ENCODE measurements at places on chromosomes 6 and 20. TPM values are rescaled to one million over a fixed set of nuclear protein-coding genes. Genes with fewer than 3 reads are reported as not detected.

- peaks cover 54% of the 10 kb centered on the region for H3K4me1 ChIP-seq
- no peaks in the 10 kb centered on the region for H3K27me3 ChIP-seq
- no peak overlapping the region for H3K4me3 ChIP-seq
- H3K36me3 ChIP-seq: peaks cover 29% of the 10 kb centered on the region
- H3K27ac ChIP-seq: no peak overlapping the region
- no peak for DNase-seq
These were observed 8.3 kb downstream of the B4GALT5 start for GRCh38 chr20:49705358-49705757.

DNA sequence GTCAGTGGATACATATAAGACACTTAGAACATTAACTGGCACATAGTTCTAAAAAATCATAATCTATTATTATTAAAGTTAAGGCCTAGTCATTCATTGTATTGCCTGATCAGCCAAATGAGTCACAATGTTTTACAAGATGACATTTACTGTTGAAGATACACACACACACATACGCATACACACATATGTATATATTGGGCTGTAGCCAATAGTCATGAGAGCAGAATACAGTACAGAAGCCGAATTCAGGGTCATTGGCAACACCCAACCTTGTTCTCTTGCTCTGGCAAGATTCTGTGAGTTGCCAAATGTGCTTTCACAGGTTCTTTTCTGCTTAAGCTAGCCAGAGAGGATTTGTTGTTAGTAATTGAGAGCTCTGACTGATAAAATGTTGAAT, 922.8 kb upstream of the MAP3K7 start:
- DNase-seq: no peak
- H3K4me1 ChIP-seq: no peaks in the 10 kb centered on the region
- no peak overlapping the region for H3K4me3 ChIP-seq
- H3K27me3 ChIP-seq: no peaks in the 10 kb centered on the region

DNA sequence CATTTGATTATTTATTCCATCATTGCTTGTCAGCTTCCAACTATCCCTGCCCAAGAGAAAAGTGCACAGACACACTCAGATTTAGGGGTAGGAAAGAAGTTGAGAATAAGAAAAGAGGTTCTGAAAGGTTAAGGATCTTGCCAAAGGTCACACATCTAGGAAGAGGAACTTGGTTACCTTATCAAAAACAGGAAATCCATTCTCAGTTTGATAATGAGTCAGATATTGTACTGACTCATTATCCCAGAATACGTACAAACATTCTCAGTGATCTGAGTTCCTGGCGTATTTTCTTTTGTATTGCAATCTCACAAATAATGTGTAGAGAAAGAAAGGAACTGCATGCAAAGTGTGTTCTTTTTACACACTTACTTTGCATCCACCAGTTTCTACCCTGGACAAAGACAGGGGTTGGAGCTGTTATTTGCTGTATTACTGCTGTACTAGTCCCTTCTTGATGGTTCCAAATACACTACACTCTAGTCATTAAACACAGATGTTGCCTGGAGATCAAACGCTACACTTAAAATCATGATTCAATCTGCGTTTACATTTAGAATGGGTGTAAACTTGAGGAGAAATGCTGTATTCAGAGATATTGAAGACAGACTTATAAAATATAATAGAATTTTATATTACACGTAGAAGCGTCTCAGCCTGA, 545.7 kb downstream of the PRKN start:
- H3K27me3 ChIP-seq: no peaks in the 10 kb centered on the region
- H3K36me3 ChIP-seq: no peaks in the 10 kb centered on the region
- DNase-seq: no peak
- H3K4me1 ChIP-seq: peaks cover 18% of the 10 kb centered on the region
- no peak overlapping the region for H3K4me3 ChIP-seq

- no peaks in the 10 kb centered on the region for H3K27me3 ChIP-seq
- no peaks in the 10 kb centered on the region for H3K36me3 ChIP-seq
- no peak overlapping the region for H3K4me3 ChIP-seq
- no peak for DNase-seq
- no peak overlapping the region for H3K27ac ChIP-seq
- no peaks in the 10 kb centered on the region for H3K4me1 ChIP-seq
These were observed 29.2 kb downstream of the FIG4 start for GRCh38 chr6:109720311-109720710.

DNA sequence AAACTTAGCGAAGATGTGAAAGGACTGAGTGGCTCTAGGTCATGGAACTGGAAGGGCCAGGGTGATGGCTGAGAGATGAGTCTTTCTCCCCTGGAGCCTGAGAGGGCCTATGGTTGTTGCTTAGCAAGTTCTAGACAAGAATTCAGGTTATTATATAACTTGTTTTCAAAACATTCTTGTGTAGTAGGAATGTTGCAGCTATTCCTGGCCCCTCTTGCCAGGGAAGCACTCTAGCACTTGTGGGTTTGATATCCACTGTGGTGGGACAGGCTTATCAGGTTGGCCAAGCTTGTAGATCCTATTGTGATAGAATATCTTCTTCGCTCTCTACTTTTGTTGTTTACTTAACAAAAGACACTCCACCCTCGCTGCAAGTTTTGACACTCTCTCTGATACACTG, 211.8 kb upstream of the CITED2 start:
- no peak overlapping the region for H3K27ac ChIP-seq
- DNase-seq: no peak
- no peak overlapping the region for H3K4me3 ChIP-seq
- H3K4me1 ChIP-seq: peaks cover 52% of the 10 kb centered on the region
- H3K27me3 ChIP-seq: no peaks in the 10 kb centered on the region
- H3K36me3 ChIP-seq: peaks cover 6% of the 10 kb centered on the region

DNA sequence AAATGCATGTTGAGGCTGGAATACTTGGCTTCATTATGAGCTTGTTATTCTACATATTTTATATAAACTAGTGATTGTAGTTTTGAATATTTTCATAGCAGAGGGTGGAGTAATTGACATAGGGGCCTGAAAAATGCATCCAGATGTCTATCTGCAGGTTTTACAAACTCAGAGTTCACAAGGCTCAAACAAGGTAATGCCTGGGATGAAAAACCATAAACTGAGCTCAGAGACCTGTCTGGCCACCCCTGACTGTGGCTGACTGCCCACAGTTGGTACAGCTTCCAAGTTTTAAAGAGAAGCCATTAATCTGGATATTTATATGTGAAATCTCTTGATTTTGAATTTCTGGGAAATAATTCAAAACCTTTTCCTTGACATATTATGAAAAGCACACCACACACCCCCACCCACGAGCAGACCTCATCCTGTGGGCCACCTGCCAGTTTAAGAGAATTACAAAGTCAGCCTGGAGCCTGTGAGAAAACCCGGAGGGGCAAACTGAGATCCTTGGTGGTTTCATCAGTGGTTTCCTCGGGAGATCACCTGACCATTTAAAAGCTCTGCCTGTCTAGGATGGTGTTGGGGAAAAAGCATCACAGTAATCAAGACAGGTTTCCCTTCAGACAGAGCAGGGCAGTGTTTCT, 230.1 kb downstream of the SAMD5 start:
- H3K36me3 ChIP-seq: no peaks in the 10 kb centered on the region
- H3K27ac ChIP-seq: no peak overlapping the region
- no peaks in the 10 kb centered on the region for H3K27me3 ChIP-seq

- H3K27me3 ChIP-seq: no peaks in the 10 kb centered on the region
- no peak for DNase-seq
- peaks cover 7% of the 10 kb centered on the region for H3K4me1 ChIP-seq
- H3K36me3 ChIP-seq: peaks cover 22% of the 10 kb centered on the region
- peak overlapping the region; percentile 77 for H3K4me3 ChIP-seq
These were observed 712 bp downstream of the ABHD16A start for GRCh38 chr6:31702405-31702818.

DNA sequence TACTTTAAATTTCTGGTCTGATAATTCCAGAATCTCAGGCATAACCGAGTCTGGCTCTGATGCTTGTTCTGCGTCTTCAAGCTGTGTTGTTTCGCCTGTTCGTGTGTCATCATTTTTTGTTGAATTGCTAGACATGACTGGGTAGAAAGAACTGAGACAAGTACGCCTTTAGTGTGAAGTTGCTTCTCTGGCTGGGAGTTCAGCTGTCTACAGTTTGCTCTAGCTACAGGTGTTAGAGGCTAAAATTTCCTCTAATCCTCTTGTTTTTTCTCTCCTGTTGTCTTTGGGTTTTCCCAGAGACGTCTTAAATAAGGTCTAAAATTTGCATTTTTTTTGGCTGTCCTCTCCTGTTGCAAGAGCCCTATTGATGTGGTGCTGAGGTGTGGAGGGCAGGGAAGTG, 100.3 kb downstream of the FAM50B start:
- no peaks in the 10 kb centered on the region for H3K4me1 ChIP-seq
- no peak overlapping the region for H3K27ac ChIP-seq
- DNase-seq: no peak
- no peak overlapping the region for H3K4me3 ChIP-seq

GRCh38 chr6:21103626-21104224, 489.8 kb upstream of the SOX4 start:
- no peaks in the 10 kb centered on the region for H3K36me3 ChIP-seq
- DNase-seq: no peak
- H3K27ac ChIP-seq: no peak overlapping the region
- H3K4me3 ChIP-seq: no peak overlapping the region
- no peaks in the 10 kb centered on the region for H3K27me3 ChIP-seq

- H3K4me1 ChIP-seq: no peaks in the 10 kb centered on the region
- no peak overlapping the region for H3K27ac ChIP-seq
- no peak overlapping the region for H3K4me3 ChIP-seq
- DNase-seq: no peak
- H3K36me3 ChIP-seq: no peaks in the 10 kb centered on the region
- no peaks in the 10 kb centered on the region for H3K27me3 ChIP-seq
These were observed 1198.4 kb upstream of the CITED2 start for GRCh38 chr6:140572867-140573266.

- peaks cover 5% of the 10 kb centered on the region for H3K36me3 ChIP-seq
- H3K4me3 ChIP-seq: peak overlapping the region; percentile 31
- H3K27me3 ChIP-seq: no peaks in the 10 kb centered on the region
- H3K4me1 ChIP-seq: peaks cover 49% of the 10 kb centered on the region
- peak overlapping the region; percentile 65 for H3K27ac ChIP-seq
- peak; percentile 35 for DNase-seq
These were observed 64.4 kb downstream of the TMEM170B start for GRCh38 chr6:11601776-11602605.

GRCh38 chr6:111920578-111920977, 47.3 kb upstream of the FYN start:
- DNase-seq: no peak
- H3K4me1 ChIP-seq: no peaks in the 10 kb centered on the region
- H3K4me3 ChIP-seq: no peak overlapping the region
- H3K27me3 ChIP-seq: no peaks in the 10 kb centered on the region

GRCh38 chr20:50276119-50277063, 85.8 kb downstream of the CEBPB start:
- H3K4me1 ChIP-seq: peaks cover 44% of the 10 kb centered on the region
- H3K27ac ChIP-seq: no peak overlapping the region
- peaks cover 5% of the 10 kb centered on the region for H3K36me3 ChIP-seq
- no peak for DNase-seq
- H3K4me3 ChIP-seq: no peak overlapping the region

DNA sequence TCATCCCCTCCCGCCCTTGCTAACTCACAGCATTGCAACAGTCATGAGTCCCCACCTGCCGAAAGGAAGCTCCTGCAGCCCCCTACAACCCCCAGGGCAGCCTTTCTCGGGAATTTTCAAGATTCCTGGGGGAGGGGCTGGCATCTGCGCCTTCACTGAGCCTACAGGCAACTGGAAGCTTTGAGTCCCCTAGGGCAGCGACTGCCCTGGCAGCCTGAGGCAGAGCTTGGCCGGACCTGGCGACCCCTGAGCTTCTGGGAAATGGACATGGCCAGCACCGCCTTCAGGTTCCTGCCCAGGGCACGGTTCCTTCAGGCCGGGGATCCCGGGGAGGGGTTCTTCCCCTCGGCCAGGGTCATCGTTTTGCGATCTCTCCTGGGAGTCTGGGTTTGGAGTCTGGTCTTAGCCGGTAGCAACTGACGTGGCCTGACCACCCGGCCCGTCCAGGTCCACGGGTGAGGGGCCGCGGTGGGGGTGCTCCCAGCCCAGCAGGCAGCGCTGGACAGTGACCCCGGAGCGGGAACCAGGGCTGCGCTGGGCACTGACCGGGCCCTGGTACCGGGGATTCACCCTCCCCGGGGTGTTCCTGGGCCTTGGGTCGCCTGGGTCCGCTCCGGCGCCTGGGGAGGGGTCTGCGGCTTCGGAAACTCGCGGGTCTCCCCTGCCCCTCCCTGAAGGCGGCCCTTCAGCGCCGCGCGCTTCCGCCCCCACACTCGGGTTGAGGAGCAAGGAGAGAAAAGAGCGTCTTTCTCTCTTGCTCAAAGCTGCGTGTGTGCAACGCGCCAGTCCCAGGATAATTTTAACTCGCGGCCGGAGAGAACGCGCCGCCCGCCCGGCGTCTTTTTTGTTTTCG, 593 bp upstream of the COL9A3 start:
- no peak overlapping the region for H3K27ac ChIP-seq
- peak overlapping the region; percentile 44 for H3K4me3 ChIP-seq
- peaks cover 23% of the 10 kb centered on the region for H3K27me3 ChIP-seq
- peaks cover 17% of the 10 kb centered on the region for H3K4me1 ChIP-seq
- DNase-seq: no peak

- peaks cover 7% of the 10 kb centered on the region for H3K27me3 ChIP-seq
- no peak for DNase-seq
- H3K27ac ChIP-seq: no peak overlapping the region
- H3K4me3 ChIP-seq: no peak overlapping the region
- H3K4me1 ChIP-seq: no peaks in the 10 kb centered on the region
- H3K36me3 ChIP-seq: peaks cover 4% of the 10 kb centered on the region
These were observed 203.0 kb upstream of the PCSK2 start for GRCh38 chr20:17023806-17024205.

GRCh38 chr6:112396221-112396620, 49.1 kb downstream of the RFPL4B start:
- peak overlapping the region; percentile 15 for H3K27ac ChIP-seq
- no peak overlapping the region for H3K4me3 ChIP-seq
- peaks cover 8% of the 10 kb centered on the region for H3K4me1 ChIP-seq
- no peaks in the 10 kb centered on the region for H3K36me3 ChIP-seq
- no peak for DNase-seq
- no peaks in the 10 kb centered on the region for H3K27me3 ChIP-seq

DNA sequence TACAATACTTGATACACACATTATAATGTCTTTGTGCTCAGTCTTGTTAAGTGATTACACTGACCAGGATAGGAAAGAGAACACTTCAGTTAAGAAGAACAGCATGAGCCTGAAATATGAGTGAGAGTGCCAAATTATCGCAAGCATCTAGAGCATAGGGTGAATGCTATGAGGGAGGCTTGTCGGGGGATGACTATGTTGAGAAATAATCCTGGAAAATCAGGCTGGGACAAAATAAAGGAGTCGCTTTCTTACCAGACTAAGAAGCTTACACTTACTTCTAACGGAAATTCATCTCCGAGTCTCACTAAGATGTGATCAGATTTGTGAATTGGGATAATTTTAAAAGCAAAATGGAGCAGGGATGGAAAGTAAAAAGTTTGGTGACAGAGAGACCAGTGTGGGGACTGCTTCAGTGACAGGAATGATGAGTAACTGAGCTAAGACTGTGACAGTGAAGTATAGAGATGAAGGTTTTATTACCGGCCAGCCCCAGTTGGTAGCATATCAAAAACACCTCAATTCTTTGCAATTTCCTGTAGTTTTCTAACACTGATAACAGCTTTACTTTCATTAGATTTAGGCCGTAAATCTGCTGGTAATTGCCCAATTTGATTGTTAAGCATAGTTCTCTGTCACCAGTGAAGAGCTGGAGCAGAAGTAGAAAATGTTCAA, 48.4 kb upstream of the DEFB112 start:
- no peak for DNase-seq
- H3K27me3 ChIP-seq: no peaks in the 10 kb centered on the region
- no peaks in the 10 kb centered on the region for H3K4me1 ChIP-seq
- no peaks in the 10 kb centered on the region for H3K36me3 ChIP-seq

Gene PEX3
- total RNA-seq: 13.6 TPM

Gene RBBP9
- 5.5 TPM for total RNA-seq

Gene AGPAT4
- 8.7 TPM for total RNA-seq

Gene SPDEF
- 7.9 TPM for total RNA-seq
